Esophagus muscularis mucosa (tissue), 4 donors: ENCODE measurements at places on chromosomes 11 and 22.

GRCh38 chr11:4748438-4748837, 21.3 kb downstream of the OR51F1 start:
- no peak for DNase-seq

GRCh38 chr11:59283825-59284772, 71.4 kb upstream of the MPEG1 start:
- DNase-seq: peak; percentile 91

DNA sequence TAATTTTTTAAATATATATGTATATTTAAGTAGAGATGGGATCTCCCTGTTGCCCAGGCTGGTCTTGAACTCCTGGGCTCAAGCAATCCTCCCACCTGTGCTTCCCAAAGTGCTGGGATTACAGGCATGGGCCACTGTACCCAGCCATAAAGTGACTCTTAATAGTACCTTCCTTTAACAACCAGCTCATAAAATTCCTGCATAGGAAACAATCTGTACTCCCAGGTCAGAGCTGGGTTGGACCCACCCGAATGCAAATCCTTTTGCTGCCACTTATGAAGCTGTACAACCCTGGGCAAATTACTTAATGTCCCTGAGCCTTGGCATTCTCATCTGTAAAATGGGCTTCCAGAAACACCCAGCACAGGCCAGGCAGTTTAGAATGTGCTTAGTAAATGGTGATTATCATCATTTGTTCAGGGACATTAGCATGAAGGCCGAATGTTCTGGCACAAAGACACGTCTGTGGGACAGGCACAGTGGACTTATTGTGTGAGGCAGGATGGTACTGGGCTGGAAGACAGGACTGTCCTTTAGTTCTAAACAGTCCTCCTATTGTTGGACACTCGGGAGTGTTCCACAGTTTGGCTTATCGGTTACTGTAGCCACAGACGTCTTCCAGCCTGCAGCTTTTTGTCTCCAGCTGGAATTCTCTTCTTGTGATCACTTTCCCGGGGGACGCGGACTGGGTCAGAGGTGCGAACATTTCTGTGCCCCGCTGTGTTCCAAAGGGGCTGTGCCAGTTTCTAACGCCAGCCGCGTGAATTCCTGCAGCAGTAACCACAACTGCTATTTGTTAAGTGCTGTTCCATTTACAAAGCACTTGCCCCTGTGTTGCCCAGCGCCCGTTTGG, 6.0 kb downstream of the PDXP start:
- no peak for DNase-seq

DNA sequence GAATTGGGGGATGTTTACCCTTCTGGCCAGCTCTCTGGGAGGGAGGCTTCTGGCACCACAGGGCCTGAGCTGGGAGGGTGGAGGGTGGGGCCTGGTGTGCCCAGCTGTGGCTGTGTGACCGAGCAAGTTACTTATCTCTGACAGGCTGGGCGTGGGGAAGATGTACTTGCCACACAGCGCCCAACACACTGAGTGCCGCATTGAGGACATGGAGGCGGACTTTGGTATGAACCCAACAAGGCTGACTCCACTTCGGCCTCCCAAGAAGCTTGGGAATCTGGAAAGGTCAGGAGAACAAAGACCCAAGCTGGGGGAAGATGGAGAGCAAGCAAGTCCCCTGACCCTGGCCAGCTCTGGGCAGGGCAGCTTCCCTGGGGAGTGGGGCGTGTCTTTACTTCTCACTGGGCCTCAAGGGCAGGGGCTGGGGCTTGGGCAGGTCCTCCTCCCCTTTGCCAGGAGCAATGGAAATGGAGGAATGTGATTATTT, 2.4 kb upstream of the MGAT3 start:
- DNase-seq: no peak

DNA sequence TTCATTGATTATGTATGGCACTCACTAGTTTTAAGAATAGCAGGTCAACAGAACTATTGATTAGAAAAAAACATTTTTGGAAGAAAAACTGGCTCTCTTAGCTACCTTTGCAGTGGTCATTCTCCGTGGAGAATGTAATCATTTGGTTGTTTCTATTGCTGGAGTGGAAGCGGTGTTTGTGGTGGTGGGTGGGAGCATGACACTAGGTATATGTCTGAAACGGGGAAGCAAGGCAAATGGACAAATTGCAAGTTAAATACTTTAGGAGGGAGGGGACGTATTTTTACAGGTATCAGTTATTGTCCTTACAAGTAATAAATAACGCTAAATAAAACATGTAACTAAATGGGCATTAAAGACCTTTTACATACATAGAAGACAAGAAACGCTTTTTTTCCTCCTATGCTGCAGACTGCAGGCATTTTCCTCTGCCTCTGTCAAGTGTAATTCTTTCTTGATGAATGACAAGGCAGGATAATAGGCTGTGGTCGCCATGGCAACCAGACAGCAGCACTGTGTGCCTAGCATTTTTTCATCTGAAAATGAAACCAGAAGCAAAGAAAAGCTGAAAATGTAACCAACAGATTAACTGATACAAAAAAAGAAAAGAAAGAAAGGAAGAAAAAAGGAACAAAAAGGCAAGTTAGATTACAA, 46.2 kb downstream of the BLID start:
- DNase-seq: no peak

- no peak for DNase-seq
Measured at GRCh38 chr11:41146326-41146725, 313.1 kb downstream of the LRRC4C start.

- no peak for DNase-seq
Measured at GRCh38 chr22:35892192-35892591, 136.4 kb downstream of the RBFOX2 start.

- DNase-seq: no peak
Measured at GRCh38 chr11:77179681-77180080, 51.6 kb downstream of the MYO7A start.

DNA sequence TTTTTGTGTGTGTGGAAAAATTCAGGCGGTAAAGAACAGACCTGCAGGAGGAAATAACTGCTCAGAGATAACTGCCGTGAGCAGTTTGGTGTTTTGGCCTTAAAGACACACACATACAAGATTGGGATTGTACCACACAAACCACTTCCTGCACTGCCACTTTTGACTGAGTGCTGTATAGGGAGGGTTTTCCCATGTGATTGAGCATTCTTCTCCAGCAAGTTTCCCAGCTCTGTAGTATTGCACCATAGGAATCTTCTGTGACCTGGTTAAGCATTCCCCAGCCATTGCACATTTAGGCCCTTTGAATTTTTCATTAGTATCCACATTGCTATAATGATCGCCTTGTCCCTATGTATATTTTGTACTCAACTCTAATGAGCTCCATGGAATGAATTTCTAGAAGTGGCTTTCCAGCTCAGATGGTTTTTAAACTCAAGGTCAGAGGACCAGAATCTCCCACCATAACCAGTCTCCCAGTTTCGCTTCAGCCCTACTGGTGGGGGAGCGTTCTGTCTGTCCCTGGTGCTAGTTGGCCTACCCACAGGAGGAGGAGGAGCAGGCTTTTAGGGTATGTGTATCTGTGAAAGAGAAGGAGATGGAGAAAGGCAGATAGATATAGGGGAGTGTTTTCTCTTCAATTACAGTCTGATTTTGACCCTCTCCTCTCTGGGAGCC, 9.3 kb downstream of the CD82 start:
- no peak for DNase-seq

GRCh38 chr11:11731311-11732083, 109.7 kb upstream of the GALNT18 start:
- peak; percentile 68 for DNase-seq

DNA sequence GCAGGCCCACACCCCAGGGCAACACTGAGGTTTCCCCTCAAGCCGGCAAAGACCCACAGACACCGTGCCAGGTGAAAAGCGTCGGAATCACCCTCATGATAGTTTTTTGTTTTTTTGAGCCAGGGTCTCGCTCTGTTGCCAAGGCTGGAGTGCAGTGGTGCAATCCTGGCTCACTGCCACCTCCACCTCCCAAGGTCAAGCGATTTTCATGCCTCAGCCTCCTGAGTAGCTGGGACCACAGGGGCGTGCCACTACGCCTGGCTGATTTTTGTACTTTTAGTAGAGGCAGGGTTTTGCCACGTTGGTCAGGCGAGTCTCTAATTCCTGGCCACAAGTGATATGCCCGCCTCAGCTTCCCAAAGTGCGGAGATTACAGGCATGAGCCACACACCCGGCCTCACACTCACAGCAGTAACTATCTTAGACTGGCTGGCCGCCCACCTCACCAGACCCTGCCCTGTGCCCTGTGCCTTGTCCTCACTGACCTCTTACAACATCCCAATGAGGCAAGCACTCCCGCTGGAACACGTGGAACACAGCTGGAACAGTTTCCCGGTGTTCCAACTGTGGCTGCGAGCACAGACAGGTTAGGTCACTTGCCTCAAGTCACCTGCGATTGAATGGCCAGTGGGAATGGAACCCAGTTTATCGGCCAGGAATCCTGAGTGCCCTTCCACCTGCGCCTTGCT, 21.1 kb downstream of the LRRC10B start:
- no peak for DNase-seq

GRCh38 chr11:73268671-73269271, 3.4 kb upstream of the P2RY6 start:
- no peak for DNase-seq

GRCh38 chr11:121591405-121592033, 138.8 kb upstream of the SORL1-AS1 start:
- no peak for DNase-seq

DNA sequence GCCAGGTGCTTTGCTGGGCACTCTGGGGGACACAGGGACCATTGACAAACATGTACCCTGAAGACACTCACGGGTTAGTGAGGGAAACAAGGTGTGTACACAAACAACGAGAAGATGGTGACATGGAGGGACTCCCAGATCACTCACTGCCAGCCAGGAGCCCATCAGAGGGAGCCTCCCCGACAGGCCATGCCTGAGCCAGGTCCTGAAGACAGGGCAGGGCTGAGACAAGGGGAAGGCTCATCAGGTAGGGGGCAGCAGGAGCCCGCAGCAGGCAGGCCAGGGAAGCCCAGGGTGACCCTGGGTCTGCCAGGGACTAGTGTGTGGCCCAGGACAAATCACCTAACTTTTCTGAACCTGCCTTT, 127.9 kb downstream of the BUD13 start:
- DNase-seq: peak; percentile 90

DNA sequence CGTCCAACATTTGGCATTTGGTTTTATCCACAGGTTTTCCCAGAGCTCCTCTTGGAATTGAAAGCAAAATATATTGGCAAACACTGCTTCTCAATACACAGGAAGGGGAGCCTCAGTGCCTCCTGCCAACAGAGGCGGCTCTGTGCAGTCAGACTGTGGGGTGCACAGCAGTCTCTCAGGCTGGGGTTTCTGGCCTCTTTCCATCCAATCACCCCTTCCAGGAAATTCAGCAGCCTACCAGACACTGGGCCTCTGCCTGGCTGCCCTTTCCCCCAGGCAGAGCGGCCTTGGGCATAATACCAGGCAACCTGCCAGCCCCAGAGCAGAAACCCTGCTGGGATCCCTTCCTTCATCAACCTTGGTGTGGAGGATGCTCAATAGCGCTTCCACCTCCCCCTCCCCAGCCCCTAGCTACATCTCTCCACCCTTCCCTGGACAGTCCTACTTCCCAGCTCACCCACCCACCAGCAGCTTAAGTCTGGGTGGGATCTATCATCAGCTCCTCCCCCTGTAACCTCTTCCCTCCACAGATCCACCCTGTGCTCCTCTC, 17.8 kb upstream of the RAPSN start:
- no peak for DNase-seq

DNA sequence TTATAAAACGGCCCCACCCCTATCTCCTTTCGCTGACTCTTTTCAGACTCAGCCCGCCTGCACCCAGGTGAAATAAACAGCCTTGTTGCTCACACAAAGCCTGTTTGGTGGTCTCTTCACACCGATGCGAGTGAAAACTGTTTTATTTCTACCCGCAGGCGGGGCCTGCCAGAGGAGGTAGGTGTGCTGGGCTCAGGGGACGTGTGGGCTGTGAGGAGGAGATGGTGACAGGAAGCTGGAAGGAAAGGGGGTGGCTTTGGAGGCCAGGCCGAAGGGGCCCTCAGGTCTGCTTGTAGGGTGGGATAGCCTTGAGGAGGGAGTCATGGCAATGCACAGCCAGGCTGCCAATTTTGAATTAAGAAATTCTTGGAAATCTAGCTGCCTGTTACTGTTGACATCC, 21.3 kb upstream of the KRTAP5-7 start:
- no peak for DNase-seq

- DNase-seq: no peak
Measured at GRCh38 chr22:26601726-26602125, 11.8 kb upstream of the TPST2 start.

- DNase-seq: no peak
Measured at GRCh38 chr11:86810288-86810687, 9.9 kb downstream of the PRSS23 start.

GRCh38 chr11:94545264-94546161, 1.8 kb downstream of the FUT4 start:
- no peak for DNase-seq

- no peak for DNase-seq
Measured at GRCh38 chr22:26514419-26515161, 2.3 kb upstream of the TFIP11 start.

- DNase-seq: peak; percentile 77
Measured at GRCh38 chr11:13169709-13170108, 107.9 kb upstream of the BMAL1 start.

DNA sequence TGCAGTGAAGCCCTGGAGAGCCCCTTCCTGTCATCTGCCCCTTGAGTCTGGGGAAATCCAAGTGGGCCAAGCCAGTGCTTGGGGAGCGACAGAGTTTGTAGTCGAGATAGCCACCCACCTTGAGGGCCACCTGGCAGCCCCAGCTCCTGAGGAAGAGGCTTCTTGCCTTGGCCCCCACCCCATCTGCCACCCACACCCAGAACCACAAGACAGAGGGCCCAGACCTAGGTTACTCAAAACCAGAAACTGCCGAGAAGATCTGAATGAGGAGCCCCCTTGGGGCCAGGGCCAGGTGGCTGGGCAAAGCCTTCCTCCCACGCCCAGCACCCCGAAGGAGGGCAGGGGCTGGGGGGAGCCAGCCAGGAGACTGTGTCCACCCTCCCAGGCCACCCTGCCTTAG, 18.8 kb upstream of the PRR5 start:
- DNase-seq: no peak

GRCh38 chr11:45209891-45210699, 63.7 kb downstream of the PRDM11 start:
- DNase-seq: peak; percentile 96

- DNase-seq: no peak
Measured at GRCh38 chr11:45662665-45663485, 2.5 kb downstream of the CHST1 start.

DNA sequence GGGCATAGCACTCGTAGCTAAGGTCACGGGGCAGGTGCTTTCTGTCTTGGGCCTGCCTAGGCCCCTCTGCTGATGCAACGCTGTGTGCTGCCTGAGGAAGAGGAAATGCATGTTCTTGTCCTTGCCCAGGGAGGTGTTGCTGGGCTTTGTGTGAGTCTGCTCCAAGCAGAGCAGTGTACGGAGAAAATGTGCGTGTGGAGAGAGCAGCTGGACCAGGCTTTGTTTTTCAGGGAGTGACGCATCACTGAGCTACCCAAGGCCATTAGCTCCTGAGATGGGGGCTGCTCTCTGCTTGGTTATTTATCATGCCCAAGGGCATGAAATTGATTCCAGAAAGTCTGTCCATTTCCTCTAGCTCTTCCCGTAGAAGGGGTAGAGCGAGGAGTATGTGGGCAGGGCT, 82.9 kb upstream of the THY1 start:
- no peak for DNase-seq
